ENCODE measurements at places on chromosomes 12 and 14. TPM values are rescaled to one million over a fixed set of nuclear protein-coding genes. Genes with fewer than 3 reads are reported as not detected.

GRCh38 chr14:62179367-62180018 is 417.3 kb downstream of the SNAPC1 start:
- peak; percentile 67 for DNase-seq

DNA sequence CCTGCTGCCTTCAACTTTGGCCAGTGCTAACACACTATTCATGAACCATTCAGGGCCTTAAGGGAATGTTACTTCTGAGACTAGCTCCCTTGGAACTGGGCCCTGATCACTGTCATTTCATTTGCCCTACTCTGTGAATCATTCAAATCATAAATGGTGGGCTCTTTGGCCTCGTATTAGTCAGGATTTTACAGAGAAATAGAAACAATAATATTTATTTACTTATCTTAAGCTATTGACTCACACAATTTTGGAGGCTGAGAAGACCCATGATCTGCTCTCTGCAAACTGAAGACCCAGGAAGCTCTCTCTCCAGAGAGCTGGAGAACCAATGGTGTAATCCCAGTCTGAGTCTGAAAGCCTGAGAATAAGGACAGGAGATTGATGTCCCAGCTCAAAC is 398.5 kb downstream of the LRIG3 start:
- DNase-seq = no peak

DNA sequence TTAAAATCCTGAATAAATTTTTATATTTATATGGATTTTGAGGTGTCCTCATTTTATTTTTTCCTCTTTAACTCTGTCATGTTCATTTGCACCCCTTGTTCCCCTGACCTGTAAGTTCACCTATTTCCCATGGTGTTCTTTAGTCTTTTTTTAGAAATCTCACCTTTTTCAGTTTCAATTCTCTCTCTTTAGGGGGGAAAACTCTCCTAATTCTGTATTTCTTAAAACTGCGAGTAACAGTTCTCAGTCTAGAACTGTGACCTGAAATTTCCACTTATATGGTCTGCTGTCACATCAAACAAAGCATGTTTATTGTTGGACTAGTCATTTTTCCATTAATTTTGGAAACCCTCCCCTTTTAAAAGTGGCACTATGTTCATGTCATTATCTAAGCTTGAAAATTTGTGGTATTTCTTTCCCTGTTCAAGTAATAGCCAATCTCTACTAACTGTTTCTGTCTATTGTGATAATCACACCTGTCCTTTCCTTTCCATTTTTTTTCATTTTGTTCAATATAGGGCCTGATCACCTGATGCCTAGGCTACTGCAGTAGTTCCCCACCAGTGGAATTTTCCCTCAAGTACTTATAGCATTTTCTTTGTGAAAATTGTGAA is 14.0 kb upstream of the FBXO33 start:
- DNase-seq = no peak

DNA sequence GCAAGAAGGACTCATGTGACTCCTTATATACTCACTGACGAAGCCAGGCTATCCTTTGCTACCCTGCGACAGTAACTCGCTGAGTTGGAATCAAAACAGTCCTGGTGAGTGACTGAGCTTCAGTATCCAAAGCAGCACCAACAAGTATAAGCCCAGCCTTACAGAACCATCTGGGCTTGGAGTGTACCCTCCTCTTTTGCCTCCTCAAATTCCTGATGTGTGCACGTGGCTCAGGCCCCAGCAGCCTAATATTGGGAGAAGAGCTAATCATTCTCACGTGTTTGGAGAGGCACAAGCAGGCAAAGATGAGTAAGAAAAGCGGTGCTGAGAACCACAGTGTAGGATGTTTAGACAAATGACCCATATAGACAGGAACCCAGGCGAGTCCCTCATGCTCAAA is 34.4 kb downstream of the PPTC7 start:
- no peak for DNase-seq

DNA sequence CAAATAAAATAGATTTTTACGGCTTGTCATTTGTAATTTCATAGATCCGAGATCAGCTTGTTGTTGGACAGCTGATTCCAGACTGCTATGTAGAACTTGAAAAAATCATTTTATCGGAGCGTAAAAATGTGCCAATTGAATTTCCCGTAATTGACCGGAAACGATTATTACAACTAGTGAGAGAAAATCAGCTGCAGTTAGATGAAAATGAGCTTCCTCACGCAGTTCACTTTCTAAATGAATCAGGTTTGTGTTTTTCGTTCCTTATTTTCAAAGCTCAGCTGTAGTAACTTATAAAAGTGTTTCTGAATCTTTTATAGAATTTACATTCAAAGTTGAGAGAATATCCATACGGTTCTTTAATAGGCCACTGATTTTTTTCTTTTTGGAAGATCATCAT is 89.1 kb downstream of the LRRK2 start:
- no peak for DNase-seq

Gene DBX2
- polyA plus RNA-seq = not detected
